Naive thymus-derived CD8-positive, alpha-beta T cell (primary cell): ENCODE measurements at places on chromosomes 1 and 21.

DNA sequence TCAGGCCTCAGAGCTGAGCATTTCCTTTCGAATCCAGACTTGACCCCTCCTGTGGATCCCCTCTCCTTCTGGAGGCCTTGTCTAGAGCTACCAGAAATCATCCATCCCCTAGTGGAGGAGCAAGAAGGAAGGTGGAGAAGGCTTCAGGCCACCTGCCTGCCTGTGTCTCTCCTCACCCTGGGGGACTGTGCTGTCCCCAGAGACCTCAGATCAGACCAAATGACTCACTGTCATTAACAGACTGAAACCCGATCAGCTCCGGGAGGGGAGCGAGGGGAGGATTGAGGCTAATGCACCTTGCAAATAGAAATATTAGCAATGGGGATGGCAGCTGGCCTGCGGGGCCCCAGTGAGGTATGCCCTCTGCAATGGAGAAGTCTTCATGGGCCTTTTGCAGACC, 2.1 kb downstream of the MYBPH start:
- DNase-seq: no peak

- no peak for DNase-seq
Observed at GRCh38 chr1:45753248-45754037, 3.0 kb upstream of the IPP start.

GRCh38 chr1:67534627-67535065, 104.4 kb upstream of the SERBP1 start:
- no peak for DNase-seq

DNA sequence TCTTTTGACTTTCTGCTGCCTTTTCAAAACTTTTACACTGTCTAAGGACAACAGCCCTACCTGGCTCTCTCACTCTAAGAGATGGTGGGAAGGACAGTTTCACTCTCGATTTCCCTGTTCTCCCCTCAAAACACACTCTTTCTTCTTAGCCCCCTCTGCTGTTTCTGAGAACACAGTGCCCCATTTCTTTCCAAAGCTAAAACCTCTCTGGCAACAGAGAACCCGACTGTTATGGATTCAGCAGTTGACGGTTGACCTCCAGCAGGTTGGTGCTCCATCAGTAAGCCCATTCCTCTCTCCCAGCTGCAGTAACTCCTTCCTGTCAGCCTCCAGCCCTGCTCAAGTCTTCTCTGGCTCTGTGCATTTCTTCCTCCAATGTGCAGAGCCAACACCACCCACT, 88.2 kb upstream of the ABCD3 start:
- DNase-seq: no peak

- DNase-seq: no peak
Observed at GRCh38 chr1:109838838-109839240, 71.8 kb upstream of the CSF1 start.

DNA sequence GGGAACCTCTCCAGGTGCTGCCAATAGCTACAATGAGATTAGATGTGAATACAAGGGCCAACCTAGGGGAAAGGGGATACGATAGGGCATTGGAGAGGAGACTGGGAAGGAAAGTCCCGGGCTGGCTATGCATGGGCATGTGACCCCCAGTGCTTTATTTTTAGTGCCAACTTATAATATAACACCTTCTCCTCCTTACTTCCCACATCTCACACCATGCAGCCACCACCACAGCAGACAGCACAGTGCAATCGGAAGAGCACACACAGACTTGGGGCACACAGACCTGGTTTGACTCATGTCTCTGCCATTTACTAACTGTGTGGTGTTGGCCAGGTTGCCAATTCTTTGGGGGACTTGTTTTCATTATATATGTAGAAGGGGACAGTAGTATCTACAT, 85.4 kb downstream of the TOMM20 start:
- DNase-seq: no peak

GRCh38 chr1:21469581-21469980, 29.6 kb downstream of the NBPF3 start:
- DNase-seq: no peak

- no peak for DNase-seq
Observed at GRCh38 chr1:63987014-63987627, 213.3 kb downstream of the ROR1 start.

- DNase-seq: no peak
Observed at GRCh38 chr1:19337289-19337688, 25.2 kb downstream of the SLC66A1 start.

DNA sequence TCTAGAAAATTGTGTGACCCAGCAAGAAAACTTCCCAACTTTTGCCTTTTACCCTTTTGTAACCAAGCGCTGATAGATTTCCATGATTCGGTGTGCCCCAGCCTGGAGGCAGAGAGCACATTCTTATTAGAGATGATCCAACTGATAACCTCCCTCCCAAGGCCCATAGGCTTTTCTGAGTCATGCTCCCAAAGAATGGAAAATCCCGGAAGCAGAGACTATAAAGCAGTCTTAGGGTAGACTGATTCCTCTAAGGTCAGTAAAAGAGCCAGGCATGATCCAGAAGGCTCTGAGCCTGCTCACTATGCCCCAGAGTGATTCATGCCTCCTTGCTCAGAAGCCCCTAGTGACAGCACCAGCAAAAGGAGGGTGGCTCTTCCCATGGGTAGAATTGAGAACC, 4.3 kb downstream of the CAMK1G start:
- DNase-seq: no peak

GRCh38 chr1:16145030-16145661, 10.7 kb downstream of the EPHA2 start:
- DNase-seq: no peak

GRCh38 chr1:29538586-29538985, 302.3 kb downstream of the PTPRU start:
- no peak for DNase-seq

DNA sequence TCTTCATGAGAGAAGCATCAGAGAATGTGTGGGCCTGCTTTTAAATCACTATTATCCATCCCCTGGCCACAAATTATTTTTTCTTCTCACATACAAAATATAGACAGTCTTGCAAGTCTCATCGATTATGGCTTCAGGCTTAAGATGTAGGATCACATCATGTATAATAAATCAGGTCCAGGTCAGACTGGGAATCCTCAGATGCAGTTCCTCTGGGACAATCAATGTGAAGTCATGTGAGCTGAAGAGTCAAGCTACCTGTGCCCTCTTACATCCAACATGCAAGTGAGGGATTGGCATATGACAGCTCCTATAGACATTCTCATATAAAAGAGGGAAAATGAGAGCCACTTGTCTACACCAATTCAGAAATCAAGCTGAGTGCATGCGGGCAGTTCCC, 631.8 kb downstream of the PTPRU start:
- no peak for DNase-seq

DNA sequence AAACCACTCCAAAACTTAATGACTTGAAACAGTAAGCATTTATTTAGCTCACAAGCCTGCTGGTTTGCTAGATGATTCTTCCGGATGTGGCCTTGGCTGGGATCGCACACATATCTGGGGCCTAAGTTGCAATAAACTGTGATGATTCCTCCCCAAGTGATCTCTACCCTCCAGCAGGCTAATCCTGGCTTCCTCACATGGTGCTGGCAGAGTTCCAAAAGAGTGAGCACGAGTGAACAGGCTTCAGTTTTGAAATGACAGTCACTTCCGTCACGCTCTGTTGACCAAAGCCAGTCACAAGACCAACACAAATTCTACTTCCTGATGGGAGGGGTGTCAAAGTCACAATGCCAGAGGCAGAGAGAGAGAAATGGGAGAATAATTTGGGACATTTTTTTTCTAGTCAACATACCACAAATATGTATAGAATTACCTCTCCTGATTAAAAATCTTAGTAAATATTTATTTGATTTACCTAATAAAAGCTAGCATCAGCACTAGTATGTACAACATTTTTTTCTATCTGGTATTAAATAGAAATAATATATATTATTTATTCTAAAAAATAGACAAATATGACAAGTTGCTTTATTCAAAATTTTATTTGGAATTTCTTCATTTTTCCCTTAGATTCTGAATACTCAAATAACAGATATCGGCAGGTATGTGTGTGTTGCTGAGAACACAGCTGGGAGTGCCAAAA, 292.7 kb downstream of the TPR start:
- DNase-seq: peak; percentile 20

DNA sequence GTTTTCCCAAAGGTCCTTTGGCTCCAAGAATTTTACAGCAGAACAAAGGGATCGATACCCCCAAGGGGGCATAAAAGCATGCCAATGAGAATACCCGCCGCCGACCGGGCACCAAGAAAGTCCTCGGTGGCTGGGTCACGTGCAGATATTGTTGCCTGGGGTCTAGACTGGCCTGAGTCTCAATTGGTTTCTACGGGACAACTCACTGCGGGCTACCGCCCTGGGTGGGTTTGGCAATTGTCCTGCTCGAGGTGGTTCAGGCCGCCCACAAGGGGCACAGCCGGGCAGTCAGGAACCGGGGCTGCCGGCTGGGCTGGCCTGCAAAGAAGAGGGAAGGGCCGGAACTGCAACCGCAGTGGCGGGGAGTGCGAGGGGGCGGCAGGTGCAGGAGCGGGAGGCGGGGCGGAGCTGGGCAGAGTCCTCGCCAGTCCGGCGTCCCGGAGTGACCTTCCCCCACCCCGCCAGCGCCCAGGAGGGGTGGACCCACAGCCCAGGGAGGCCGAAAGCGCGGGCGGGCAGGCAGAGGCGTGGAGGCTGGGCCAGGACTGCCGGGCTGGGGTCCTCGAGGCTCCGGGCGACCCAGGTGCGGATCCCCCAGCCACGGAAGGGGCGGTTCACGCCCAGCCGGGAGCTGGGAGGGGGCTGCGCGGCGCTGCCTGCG, 926 bp upstream of the ATP1B1 start:
- peak; percentile 43 for DNase-seq

GRCh38 chr1:55140137-55140536, 75.0 kb downstream of the USP24 start:
- DNase-seq: no peak

GRCh38 chr1:86750530-86750929, 46.2 kb downstream of the SH3GLB1 start:
- no peak for DNase-seq

DNA sequence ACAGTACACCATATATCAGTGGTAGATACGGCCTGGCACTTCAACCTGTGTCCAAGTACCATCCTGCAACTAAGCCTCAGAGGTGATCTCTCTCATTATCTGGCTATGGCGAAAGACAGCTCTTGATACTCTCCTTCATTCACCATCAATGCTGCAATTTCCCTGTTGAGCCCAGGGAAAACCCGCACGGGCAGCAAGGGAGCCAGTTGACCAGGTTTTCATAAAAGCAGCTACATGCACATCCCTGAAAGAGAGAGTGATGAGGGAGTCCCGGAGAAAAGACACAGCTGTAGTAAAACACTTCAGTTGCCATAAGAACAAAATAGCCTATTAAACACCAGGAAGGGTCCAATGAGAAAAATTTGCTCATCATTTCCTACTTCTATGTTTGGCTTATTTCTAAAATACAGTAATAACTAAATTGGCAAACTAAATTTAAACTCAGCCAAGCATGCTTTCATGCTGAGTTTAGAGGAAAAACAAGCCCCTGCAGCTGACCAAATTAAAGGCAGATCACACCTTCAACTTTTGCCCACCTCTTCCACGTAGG, 68.3 kb downstream of the CAPZB start:
- DNase-seq: no peak

GRCh38 chr1:7159116-7159781, 374.0 kb downstream of the CAMTA1 start:
- DNase-seq: no peak

- DNase-seq: no peak
Observed at GRCh38 chr1:1567891-1568291, 6.8 kb downstream of the SSU72 start.

DNA sequence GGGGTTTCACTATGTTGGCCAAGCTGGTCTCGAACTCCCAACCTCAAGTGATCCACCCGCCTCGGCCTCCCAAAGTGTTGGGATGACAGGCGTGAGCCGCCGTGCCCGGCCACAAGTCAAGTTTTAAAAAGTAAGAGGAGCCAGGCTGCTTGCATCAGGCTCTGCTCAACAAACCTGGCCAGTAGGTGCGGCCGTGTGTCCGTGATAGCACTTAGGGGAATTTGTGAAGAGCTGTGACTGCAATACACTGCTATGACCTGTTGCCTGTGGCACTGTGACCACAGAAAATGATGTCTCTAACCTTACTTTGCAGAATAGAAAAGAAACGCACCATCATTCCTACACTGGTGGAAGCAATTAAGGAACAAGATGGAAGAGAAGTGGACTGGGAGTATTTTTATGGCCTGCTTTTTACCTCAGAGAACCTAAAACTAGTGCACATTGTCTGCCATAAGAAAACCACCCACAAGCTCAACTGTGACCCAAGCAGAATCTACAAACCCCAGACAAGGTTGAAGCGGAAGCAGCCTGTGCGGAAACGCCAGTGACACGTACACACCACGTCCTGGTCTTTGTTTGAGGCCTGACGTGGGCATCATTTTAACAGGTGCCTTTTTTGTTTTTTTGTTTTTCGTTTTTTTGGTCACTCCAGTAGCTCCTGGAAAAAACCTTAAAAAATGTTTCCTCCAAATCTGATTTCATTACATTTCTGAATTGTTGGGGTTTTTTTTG, 16.7 kb downstream of the C1orf174 start:
- DNase-seq: no peak

DNA sequence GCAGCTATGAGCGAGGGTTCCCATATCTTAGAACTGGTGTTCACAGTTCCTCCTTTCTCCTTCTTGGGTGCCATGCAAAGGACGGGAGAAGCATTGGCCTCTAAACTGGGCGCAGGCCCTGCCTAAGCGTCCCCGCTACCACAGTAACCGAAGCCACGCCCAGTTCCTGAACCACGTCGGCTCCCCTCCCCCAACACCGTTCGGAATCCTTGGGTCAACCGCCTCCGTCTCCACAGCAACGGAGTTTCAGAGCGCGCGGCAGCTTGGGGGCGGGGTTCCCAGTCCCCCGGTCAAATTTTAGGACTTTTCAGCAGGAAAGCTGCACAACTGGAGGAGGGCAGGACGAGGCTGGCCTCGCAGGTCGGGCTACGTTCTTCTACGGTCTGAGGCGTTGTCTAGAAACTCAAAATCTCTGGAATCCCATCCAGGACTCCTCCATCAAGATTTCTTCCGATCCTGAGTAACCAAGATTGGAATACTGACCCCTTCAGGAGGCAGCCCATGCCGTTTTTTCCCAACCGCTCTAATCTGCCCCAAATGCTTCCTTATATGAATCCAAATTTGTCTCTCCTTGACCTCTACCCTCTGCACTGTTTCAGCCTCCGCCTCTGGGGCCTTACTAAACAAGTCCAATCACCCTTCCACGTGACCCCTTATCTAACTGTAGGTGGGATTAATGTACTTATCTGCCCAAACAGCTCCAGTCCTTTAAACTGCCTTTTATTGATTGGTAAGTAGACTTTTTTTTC, at the start of gene SPAG17:
TSS of gene SPAG17 (minus strand) at position 145 of the 749 bp plus-strand sequence. CDS start at position 74, 71 bp downstream.
- no peak for DNase-seq

GRCh38 chr1:113783254-113784103, 24.2 kb upstream of the PHTF1 start:
- peak; percentile 76 for DNase-seq

- no peak for DNase-seq
Observed at GRCh38 chr1:166391279-166392066, 224.7 kb upstream of the FAM78B start.

- DNase-seq: no peak
Observed at GRCh38 chr21:15671188-15671587, 58.6 kb upstream of the USP25 start.
